Stimulated activated CD4-positive, alpha-beta T cell treated with anti-CD3 and anti-CD28 coated beads, TNF-alpha, amount 100 ng/mL, for 24 hours (primary cell): ENCODE measurements at places on chromosomes 6 and 20.

- no peak for DNase-seq
Observed at GRCh38 chr6:105793130-105793529, 293.0 kb upstream of the PRDM1 start.

- DNase-seq, result no peak
Observed at GRCh38 chr6:6859722-6860121, 248.0 kb upstream of the RREB1 start.

DNA sequence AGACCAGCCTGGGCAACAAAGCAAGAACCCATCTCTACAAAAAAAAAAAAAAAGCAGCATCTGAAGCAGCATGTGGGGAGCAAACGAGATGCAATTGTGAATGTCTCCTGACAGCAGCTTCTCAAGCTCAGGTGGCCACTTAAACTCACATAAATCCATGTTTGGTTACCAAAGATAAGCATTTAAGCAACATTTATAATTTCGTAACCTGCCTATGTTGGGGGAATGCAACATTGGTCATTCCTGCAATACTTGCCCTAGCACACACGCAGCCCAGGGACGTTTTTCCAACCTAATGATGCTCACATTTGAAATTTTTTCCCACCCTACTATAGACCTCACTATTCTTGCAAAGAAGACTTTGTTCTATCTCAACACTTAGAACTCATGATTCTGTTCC, 113.3 kb downstream of the ZFP64 start:
- no peak for DNase-seq

DNA sequence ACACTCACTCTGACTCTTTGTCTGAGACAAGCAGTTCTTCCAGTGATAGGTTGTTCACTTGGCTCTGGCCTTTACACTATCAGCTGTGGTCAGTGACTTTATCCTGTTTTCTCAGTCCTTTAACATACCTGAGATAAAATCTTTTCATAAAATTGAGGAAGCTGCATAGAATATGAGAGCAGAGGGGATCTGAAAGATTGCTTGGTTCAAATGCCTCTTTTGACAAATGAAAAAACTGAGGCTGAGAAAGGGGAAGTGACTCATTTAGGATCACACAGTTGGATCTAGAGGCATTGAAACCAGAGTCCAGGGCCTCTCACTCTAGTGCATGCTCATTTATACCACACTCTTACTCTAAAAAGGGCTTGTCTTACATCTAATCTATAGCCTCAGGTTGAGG, 277.0 kb upstream of the TBX18 start:
- no peak for DNase-seq

GRCh38 chr6:169045486-169045885, 208.2 kb downstream of the THBS2 start:
- no peak for DNase-seq

GRCh38 chr6:139612135-139612465, 237.7 kb upstream of the CITED2 start:
- no peak for DNase-seq
